Right forelimb (tissue), 1 donor: ENCODE measurements at places on chromosomes 2 and 18.

GRCh38 chr18:76487070-76487469, 8.0 kb downstream of the ZNF516 start:
- no peak for DNase-seq

DNA sequence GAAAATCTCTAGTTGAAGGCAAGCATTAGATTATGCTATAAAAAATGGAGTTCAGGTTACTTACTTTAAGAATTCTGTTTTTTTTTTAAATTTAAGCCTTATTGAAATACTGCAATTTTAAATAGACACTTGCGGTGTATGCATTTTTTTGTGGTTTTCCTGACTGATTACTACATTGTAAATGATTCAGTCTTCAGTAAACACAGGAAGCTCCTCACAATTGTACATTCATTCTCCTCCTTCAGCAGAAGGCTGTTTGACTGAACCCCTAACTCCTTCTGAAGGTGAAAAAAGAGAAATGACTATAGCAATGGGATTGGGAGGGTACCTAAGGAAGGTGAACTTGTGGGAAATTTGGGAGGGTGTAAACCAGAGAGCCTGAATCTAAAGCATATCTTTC, 136.1 kb downstream of the GCA start:
- DNase-seq = no peak

DNA sequence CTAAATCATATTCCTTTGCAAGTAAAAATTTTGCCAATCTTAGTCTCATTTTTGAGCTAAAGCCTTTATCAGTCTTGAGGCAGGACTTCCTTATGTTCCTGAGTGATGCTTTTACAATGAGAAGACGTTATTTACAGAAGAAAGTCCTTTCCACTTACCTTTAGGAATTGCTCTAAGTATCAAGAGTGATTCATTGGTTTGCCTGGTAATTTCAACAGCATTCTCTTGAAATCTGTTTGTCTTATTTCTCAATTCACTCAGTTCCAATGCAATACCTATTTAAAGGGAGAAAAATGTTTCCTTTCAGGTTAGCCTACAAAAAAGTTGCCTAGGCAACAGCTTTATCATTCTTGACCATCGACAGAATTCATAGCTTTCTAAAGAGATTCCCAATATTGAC, 137.2 kb downstream of the LAMA1 start:
- DNase-seq = no peak

GRCh38 chr2:68837164-68837860, 33.9 kb downstream of the BMP10 start:
- no peak for DNase-seq

DNA sequence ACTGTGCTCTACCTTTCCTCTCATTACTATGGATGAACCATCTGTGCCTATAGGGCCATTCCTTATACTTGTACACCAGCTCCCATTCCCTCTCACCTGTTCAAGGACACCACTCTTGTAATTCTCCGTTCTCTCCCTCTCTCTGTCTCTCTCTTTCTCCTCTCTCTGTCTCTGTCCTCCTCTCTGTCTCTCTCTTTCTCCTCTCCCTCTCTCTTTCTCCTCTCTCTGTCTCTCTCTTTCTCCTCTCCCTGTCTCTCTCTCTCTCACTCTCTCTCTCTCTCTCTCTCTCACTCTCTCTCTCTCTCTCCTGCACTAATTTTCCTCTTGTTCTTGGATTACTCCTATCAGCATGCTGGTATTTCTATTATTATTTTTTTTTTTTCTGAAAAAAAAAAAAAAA, 78.9 kb upstream of the RMDN2 start:
- no peak for DNase-seq

GRCh38 chr2:104734937-104735586, 118.9 kb upstream of the POU3F3 start:
- no peak for DNase-seq

- DNase-seq = no peak
Observed at GRCh38 chr2:102790091-102790455, 28.2 kb downstream of the TMEM182 start.

DNA sequence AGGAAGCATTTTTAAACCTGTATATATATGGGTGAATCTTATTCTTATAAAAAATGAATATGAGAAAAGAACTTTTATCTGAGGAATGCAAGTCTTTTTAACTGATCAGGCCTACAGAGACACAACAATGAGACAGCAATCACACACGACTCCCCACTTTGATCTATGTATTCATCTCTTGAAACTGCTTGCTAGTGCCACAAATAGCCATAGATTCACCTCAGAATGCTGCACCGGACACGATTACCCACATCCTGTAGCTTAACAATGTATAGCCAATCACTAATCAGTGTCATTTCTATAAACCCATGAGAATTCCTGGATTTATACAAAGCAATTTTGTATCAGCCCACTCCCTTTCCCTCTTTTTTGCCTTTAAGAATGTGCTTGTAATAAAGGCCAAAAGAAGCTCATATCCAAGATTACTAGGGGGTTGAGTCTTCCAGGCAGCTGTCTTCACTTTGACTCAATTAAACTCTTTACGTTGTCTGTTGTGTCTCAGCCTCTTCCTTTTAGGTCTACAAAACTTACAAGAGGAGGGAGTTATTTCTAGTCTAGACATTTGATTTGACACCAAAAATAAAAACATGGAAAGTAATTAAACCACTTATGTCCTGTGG, 94.9 kb downstream of the MBD2 start:
- DNase-seq = no peak
